ENCODE measurements at places on chromosomes 1 and 21.

GRCh38 chr1:240766831-240767230 is 154.9 kb upstream of the GREM2 start:
- DNase-seq: no peak

GRCh38 chr1:230153641-230154296 is 86.7 kb downstream of the GALNT2 start:
- peak; percentile 10 for DNase-seq

- DNase-seq: no peak
These were observed 1.5 kb upstream of the ST6GALNAC5 start for GRCh38 chr1:76865696-76866286.

DNA sequence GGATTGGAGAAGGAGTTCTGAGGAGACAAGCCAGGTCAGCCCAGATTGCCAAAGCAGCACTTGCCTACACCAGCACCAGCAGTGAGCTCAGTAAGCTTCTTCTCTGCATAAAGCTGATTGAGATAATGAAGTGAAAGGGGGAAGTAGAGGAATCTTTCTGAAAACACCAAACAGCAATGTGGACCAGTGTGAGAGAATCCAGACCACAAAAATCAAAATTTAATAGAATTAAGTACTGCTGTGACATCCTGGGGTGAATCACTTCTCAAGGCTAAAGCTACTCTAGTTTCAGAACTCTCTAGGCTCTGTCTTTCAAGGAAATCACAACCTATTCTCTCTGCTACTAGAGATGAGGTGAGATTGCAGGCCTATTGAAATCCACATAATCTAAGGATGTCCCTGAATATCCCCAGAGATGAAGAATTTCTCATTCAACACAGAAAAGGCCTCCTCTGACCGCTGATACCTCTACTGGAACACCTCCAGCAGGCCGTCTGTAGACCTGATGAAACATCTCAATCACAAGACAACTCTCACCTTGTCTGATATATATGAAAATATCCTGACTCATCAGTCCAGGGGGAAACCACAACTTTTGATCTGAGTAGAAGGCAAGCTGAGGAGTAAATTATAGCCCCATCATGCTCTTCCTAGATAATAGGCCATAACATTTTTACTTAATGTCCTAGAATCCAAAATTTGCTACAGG is at the start of gene FCRL4:
Gene FCRL4, minus strand, starts transcription at position 127 of the 709 bp plus-strand sequence. CDS start 141 bp downstream, outside the sequence.
- no peak for DNase-seq

DNA sequence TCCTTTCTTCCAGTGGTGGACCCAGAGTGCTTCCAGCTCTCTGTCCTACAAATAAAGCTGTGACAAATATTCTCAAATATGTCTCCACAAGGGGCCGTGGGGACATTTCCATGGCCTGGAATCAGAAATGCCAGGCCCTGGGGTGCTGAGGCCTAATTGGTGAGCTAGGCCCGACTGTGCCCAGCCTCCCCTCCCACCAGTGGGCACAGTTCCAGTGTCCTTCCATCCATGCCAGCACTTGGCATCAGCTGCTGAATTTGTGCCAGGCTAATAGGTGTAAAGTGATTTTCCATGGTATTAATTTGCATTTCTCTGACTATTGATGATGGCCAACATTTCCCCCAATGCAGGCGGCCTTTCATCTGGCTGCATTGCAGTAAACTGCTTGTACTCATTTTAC is 48.5 kb upstream of the B3GALT5 start:
- no peak for DNase-seq

DNA sequence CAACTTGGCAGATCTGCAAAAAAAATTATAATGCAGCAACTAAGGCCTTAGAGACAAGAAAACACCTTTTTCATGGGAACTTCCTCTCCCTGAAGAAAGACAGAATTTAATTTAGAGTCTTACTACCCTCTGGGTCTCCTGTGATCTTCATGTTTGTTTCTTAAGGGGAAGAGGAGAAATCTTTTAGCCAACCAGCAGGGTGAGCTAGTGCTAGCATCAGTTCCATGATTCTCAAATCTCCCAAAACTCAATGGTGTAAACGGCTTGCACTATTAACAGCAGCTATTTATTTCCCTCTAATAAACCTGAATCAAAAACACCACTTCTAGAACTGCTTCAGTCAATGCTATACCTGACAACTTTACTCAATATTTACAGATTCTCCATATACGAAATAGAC is 3.8 kb downstream of the ZNF644 start:
- no peak for DNase-seq

- no peak for DNase-seq
These were observed 71.2 kb upstream of the HOOK1 start for GRCh38 chr1:59743324-59744091.

DNA sequence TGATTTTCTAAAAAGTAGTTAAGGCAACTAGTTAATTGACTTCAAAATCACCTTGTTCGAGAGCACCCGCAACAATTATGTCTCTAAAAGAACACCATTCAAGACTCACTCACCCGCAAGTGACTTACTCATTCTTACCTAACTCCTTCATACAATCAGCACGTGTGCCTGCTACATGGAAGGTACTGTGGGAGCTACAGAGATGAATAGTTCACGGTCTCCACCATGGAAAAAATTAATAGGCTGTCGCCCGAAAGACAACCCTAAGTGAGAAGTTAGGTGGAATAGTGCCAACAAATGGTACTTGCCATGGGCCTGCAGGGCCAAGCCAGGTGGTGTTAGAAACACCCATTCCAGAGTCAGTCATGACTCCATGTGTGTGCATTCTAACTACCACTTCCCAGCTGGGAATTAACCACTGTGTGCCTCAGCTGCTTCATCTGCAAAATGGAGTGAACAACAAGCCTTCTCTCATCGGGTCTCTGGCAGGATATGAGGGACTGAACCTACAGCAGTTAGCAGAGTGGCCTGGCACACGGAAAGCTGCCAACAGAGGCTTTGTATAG is 7.1 kb downstream of the SSBP3 start:
- no peak for DNase-seq

GRCh38 chr1:64150266-64150665 is 53.2 kb upstream of the UBE2U start:
- DNase-seq: no peak

GRCh38 chr1:240027059-240027462 is 64.6 kb upstream of the FMN2 start:
- DNase-seq: no peak

DNA sequence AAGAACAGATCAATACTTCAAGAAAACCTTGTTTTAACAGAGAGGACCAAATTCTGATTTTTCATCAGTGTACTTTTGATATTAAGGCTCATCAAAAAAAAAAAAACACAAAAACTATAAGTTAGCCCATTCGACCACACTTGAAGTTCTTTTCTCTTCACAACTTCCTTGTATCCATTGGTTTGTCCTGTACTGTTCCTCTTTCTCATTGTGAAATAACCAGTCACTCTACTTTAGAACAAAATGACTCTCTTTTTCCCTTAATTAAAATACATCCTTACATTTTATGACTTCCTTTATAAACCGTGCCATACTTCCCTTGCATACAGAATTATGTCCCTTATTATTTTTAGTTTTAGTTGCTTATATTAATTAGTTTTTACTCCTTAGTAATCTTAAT is 8.4 kb downstream of the QSOX1 start:
- no peak for DNase-seq

GRCh38 chr1:230827081-230827681 is 41.1 kb downstream of the C1orf198 start:
- no peak for DNase-seq

- no peak for DNase-seq
These were observed 33.2 kb upstream of the SAMD13 start for GRCh38 chr1:84268346-84268745.

GRCh38 chr1:42133809-42134526 is 19.2 kb upstream of the GUCA2B start:
- DNase-seq: no peak

DNA sequence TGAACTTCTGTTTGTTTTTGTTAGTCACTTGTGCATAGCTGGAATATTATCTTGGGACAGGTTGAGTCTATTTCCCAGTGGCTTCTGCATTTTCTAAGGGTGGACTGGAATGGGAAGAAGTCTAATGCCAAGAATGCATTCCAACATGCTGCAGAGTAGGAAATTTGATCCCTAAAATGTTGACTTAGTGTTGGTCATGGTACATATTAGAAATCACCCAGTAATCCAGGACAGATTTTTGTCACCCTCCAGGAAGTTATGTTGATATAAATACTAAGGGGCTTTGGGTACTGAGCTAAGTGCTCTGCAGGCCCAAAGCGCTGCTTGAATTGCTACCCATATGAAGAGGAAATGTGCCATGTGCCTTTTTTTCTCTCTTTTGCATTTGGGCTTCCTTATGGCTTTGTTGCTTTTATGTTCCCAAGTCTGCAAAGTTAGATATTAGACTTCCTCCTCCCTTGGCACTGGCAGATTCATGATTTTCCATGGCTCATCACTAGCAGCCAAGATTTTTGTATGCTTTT is 10.0 kb downstream of the ARID1A start:
- no peak for DNase-seq

- DNase-seq: no peak
These were observed 46.7 kb upstream of the SARS1 start for GRCh38 chr1:109167001-109167506.

- no peak for DNase-seq
These were observed 146.3 kb downstream of the HLX start for GRCh38 chr1:221025501-221025900.

GRCh38 chr1:83815330-83815729 is 183.6 kb downstream of the TTLL7 start:
- DNase-seq: no peak

DNA sequence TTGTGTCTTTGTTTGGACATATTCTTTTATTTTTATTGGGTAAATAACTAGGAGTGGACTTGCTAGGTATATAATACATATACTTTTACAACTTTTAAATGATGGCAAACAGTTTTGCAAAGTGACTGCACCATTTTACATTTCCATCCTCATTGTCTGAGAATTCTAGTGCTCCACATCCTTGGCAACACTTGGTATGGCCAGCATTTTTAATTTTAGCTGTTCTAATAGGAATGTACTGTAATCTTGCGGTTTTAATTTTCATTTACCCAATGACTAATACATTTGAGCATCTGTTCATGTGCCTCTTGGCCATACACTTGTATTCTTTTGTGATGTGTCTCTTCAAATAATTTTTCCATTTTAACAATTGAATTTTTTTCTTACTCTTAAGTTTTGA is 37.0 kb upstream of the ATP6V1G3 start:
- no peak for DNase-seq

DNA sequence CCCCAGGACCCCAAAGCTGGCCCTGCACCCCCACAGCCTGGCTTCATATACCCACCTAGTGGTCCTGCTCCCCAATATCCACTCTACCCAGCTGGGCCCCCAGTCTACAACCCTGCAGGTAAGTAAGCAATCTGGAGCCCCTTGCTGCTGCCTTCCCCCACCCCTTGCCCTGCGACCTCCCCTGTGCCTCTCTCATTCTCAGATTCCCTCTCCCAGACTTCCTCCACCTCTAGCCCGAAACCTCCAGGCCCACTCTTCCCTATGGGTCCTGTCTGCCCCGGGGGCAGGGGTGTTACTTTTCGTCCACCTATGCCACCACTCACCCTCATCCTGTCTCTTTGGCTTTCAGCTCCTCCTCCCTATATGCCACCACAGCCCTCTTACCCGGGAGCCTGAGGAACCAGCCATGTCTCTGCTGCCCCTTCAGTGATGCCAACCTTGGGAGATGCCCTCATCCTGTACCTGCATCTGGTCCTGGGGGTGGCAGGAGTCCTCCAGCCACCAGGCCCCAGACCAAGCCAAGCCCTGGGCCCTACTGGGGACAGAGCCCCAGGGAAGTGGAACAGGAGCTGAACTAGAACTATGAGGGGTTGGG is 2.9 kb downstream of the SHISA4 start:
- no peak for DNase-seq

- DNase-seq: no peak
These were observed 28.3 kb upstream of the S100A7 start for GRCh38 chr1:153488731-153489130.

- no peak for DNase-seq
These were observed 194.0 kb downstream of the NPHP4 start for GRCh38 chr1:5798151-5798730.

DNA sequence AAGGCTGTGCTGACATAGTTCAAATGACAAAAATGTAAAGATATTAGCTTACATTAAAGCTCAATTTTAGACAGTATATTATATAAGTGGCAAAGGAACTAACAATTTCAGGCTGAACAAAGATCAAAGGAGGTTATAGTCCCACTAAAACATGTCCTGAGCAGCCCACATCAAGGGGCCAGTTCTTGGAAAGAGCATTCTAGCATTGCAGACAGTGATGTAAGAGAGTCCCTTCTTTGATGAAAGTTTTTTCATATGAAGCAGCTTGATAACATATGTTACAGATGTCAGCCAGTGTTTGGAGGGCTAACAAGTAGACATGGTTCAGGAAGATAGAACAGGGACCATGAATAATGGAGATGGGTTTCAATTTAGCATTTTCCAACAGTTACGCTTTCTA is 301.7 kb downstream of the NTNG1 start:
- no peak for DNase-seq

- no peak for DNase-seq
These were observed 21.3 kb upstream of the FCRL2 start for GRCh38 chr1:157798211-157798610.

DNA sequence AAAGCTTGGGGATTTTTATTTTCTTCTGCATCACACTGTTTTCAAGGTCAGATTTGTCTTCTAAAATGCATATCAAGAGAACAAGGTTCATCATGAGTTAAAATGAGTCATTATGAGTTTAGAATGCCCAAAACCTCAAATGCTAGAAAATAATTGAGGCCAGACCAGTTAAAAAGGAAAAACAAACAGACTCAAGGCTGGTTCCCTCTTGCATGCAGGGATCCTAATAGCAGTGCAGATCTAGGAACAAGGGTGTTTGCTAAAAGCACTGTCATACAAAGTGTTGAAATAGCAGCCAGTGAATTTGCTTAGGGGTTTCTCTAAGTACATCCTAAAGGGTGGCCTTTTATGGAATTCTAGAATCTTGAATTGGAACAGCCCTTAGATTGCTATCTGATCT is 15.3 kb downstream of the BEND5 start:
- no peak for DNase-seq

GRCh38 chr1:47468709-47469389 is 31.0 kb downstream of the FOXD2 start:
- DNase-seq: no peak

- no peak for DNase-seq
These were observed 33.0 kb downstream of the ACOT11 start for GRCh38 chr1:54580856-54581550.

GRCh38 chr1:39474810-39475209 is 16.6 kb upstream of the BMP8A start:
- no peak for DNase-seq

DNA sequence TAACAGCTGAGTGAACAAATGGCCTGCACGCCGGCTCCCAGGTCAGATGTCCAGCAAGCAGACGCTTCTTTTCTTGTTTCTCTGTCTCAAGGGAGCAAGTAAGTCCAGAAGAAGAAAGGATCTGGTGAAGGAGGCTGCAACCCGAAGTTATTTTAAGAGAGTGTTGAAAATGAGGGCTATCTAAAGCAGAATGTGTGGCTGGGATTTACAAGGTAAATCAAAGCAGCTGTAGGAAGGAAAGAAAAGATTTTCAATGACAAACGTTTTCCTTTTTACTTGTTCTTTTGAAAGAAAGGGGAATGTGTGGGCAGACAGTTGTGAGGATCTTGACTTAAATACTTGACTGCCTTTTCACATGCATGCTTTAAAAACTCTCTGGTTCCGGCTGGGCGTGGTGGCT is 311.5 kb downstream of the KIF26B start:
- no peak for DNase-seq

- DNase-seq: no peak
These were observed 68.9 kb downstream of the SNRPE start for GRCh38 chr1:203930342-203930741.

Data from CD4-positive, alpha-beta T cell (primary cell).